ENCODE measurements at places on chromosomes 16 and 17. TPM values are rescaled to one million over a fixed set of nuclear protein-coding genes. Genes with fewer than 3 reads are reported as not detected.

Gene MIF4GD
- 41.6 TPM for total RNA-seq

Gene SLC5A11
- total RNA-seq: 0.41 TPM

Gene CHST4
- total RNA-seq: not detected

Gene HBA1
- not detected for total RNA-seq
